Breast epithelium (tissue), 4 donors: ENCODE measurements at places on chromosomes 12 and 14. TPM values are rescaled to one million over a fixed set of nuclear protein-coding genes. Genes with fewer than 3 reads are reported as not detected.

GRCh38 chr12:74538491-74539258 is 1.0 kb downstream of the ATXN7L3B start:
- DNase-seq = no peak

DNA sequence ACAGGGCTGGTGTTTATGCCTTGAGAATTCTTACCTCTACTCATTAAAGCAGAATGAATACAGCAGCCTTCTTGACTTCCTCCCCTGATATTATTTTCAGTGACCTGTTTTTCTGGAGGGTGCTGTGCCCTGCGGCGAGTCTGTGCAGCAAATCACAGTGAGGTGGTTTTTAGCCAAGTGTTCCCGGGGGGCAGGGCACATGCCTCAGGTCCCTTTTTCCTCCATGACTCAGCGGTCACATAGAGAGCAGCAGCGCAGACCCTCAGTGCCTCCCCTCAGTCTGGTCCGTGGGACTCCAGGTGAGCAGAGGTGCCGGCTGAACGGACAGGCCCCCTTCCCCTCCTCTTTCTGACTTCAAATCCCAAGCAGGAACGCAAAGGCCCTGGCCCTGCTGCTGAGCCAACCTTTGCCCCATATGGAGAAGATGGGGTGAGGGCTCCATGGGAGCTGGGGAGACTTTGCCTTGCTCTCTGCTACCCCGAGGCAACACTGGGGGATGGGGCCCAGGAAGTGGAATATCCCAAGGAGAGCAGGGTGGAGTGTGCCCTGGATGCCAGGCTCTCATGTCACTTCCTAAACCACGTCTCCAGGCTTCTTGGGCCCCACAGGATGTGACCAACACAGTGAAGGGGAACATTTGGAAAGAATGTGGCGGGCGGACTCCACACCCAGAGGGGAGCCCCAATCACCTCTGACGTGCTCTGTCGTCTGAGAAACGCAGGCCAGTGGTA is 90.0 kb downstream of the DHRS2 start:
- no peak for DNase-seq

DNA sequence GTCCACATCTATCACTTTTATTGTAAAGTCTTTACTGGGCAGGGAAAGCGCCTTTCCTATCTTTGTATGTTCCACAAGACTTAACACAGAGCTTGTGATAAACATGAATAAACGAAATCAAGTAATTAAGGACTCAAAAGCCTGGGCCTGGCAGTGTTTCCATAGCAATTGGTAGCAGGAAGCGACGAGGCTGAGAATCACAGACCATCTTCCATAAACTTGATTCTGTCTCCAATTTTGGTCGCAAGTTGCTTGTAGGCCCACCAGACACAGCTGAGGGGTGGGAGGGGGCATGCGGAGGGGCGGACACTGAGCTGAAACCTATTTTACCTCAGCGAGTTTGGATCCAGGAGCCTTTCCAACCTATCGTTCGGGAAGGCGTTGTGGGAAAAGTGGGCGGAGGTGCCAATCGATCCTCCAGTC is 302 bp downstream of the CCDC38 start:
- no peak for DNase-seq

GRCh38 chr12:3185260-3185870 is 108.2 kb downstream of the TSPAN9 start:
- DNase-seq = no peak

GRCh38 chr12:91975891-91976290 is 169.8 kb downstream of the BTG1 start:
- DNase-seq = no peak

DNA sequence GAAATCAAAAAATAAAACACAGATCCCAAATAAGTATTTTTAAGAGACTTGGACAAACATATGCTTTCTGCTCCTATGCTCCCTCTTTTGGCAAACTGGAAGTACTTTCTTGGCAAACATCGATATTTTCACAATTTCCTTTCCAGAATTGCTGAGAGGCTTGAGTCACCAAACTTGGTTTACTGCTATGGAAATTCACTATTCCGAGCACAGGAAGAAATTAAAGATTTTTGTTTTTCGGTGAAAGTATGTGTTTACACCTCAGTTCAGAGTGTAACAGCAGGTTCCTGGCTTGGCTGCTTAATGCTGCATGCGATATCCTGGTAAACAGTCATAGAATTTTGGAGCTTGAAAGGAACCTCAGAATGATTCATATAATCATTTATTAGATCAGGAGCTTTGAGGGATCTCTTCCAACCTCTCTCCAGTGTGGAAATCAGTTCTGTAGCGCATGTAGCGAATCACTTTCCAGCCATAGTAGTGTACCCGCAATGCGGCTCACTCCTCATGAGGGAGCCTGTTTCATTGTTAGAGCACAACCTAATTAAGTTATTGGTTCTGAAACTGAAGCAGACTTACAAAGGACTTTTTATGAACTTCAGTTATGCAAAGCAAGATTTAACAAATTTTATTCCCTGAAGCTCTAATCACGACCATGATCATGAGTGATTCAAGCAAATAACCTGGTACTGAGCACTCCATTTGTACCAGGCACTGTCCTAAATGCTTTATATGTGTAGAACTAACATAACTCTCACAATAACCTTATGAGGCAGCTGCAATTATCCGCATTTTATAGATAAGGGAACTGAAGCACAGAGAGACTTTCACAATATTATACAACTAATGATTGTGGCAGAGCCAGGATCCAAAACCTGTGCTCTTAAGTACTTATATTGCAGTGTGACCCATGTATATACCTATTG is 56.4 kb upstream of the ATP2A2 start:
- DNase-seq = peak; percentile 30

DNA sequence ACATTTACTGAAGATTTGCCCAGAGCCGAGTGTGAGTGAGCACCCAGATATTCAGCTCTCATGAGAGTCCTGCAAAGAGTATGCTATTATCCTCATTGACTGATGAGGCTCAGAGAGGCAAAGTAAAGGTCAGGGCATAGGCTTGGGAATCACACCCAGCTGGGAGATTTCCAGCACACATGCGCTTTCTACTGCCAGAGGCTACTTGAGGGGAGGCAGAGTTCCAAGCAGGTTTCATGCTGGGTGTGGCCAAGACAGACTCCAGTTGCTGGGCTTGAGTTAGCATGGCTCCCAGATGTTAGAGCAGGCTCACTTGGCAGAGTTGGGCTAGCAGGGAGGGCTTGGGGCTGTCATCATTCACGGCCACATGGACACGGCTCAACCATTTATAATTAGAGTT is 14.4 kb upstream of the FAM181A start:
- DNase-seq = no peak

DNA sequence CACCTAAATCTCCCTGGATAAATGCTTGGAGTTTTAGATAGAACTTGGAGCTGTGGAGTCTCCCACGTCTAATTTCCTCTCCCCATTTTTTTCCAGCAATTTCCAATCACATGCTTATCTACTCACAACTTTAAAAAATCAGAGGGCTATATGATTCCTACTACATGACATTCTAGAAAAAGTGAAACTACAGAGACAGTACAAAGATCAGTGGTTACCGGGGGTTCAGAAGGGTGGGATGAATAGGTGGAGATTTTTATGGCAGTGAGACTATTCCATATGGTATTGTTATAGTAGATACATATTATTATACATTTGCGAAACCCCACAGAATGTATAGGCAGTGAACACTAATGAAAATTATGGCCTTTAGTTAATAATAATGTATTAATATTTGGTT is 35.5 kb downstream of the ATF7 start:
- no peak for DNase-seq

DNA sequence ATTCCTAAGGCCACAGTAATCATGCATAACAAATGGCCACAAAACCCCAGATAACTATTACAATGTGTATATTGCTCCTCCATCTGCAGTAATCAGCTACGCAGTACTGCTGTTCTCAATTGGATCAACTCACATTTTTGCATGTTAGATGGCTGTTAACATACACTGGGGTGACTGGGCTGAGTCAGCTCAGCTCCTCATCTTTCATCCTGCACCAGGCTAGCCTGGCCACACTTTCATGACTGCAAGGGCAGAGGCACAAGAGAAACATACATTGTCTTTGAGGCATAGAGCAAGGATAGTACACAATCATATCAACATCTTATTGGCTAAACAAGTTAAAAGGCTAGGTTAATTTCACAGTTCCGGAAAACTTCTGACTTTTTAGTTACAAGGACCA is 306.6 kb downstream of the SLC6A15 start:
- no peak for DNase-seq

- peak; percentile 76 for DNase-seq
Observed at GRCh38 chr12:1644534-1645438, 15.8 kb downstream of the WNT5B start.

GRCh38 chr14:101706509-101707067 is 54.9 kb upstream of the PPP2R5C start:
- DNase-seq = no peak

DNA sequence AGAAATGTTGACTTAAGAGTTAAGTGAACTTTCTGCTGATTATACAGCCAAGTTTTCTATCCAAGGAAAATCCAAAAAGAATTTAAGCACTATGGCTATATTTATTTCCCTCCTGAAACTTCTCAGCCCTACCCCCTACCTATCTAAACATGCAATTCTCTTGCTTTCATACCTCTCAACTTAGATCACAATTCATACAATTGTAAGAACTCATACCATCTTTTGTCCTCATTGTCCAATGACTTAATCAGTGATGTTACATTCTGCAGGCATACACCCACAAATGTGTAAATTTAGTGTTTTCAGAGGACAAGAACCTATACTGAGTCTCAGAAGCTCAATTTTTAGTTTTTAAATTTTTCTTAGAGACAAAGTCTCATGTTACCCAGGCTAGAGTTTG is 62.1 kb downstream of the ZFC3H1 start:
- DNase-seq = no peak

- DNase-seq = no peak
Observed at GRCh38 chr12:93279565-93280412, 97.9 kb upstream of the NUDT4 start.

- DNase-seq = no peak
Observed at GRCh38 chr14:56331592-56332216, 213.5 kb downstream of the PELI2 start.

GRCh38 chr12:45727980-45728629 is 1.4 kb upstream of the ARID2 start:
- no peak for DNase-seq

DNA sequence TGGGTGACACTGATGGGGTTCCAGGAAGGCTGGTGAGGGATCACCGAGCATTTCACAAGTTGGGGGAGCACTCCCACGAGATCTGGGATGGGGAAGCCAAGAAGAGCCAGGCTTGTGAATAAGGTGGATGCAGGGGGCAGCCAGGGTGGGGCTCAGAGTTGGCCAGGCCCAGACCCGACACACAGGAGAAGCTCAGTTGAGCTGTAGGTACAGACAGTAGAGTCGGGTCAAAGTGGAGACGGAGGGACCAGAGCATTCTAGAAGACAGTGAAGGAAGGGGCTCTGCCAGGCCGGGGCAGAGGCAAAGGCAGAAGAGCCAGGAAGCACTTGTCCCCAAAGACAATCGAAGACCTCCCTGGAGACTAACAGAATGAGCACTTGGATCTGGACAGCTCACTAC is 70.9 kb upstream of the BCL11B start:
- no peak for DNase-seq

DNA sequence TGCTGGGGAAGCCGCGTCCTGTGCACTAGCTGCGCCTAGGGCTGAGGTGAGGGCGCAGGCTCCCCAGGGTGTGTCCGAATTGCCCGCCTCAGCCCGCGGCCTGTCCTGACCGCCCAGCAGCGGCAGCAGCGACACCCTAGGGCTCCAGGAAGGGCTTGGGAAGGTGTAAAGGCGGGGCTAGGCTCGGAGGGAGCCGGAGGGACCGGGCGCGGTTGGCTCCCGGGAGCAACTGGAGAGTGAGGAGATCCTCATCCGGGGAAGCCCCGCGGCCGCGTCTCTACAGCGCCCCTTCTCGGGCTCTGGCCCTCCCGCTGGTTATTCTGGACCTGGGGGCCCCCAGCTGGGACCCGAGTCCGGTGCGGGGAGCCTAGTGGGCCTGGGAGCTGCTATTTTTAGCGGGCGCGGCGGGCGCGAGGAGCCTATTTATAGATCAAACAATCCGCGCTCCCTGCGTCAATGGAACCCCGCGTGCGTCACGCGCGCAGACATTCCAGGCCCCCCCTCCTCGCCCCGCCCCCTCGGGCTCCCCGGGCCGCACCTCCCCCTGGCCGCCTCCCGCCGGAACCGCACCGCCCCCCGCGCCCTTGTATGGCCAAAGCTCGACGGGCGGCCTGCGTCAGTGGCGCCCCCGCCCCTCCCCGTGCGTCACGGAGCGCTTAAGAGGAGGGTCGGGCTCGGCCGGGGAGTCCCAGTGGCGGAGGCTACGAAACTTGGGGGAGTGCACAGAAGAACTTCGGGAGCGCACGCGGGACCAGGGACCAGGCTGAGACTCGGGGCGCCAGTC is at the start of gene NR4A1:
NR4A1 (plus strand) TSS at position 685 of the 784 bp plus-strand sequence. CDS start 2,887 bp downstream, outside the sequence.
- peak; percentile 99 for DNase-seq

GRCh38 chr14:46137786-46138185 is 513.8 kb downstream of the RPL10L start:
- no peak for DNase-seq

- no peak for DNase-seq
Observed at GRCh38 chr12:108519558-108519957, 4.5 kb downstream of the FICD start.

- DNase-seq = no peak
Observed at GRCh38 chr12:71602761-71603577, 60.7 kb downstream of the ZFC3H1 start.

- no peak for DNase-seq
Observed at GRCh38 chr14:101552786-101553231, 8.5 kb upstream of the DIO3 start.

SIX6 gene
- not detected for total RNA-seq

IFI27L2 gene
- 98.8 TPM for total RNA-seq

GPR84 gene
- total RNA-seq = not detected

AJUBA gene
- 18.7 TPM for total RNA-seq

SLCO1B1 gene
- total RNA-seq = not detected

IL23A gene
- not detected for total RNA-seq

KHNYN gene
- 48.5 TPM for total RNA-seq

CPNE6 gene
- total RNA-seq = not detected

TECPR2 gene
- 19.8 TPM for total RNA-seq

SOX5 gene
- 10.5 TPM for total RNA-seq

TMEM233 gene
- total RNA-seq = not detected

LMBR1L gene
- 37.6 TPM for total RNA-seq

MMP17 gene
- 2.9 TPM for total RNA-seq

TAS2R13 gene
- total RNA-seq = 5.9 TPM

EPYC gene
- not detected for total RNA-seq
